ENCODE measurements at places on chromosomes 13 and 19.

DNA sequence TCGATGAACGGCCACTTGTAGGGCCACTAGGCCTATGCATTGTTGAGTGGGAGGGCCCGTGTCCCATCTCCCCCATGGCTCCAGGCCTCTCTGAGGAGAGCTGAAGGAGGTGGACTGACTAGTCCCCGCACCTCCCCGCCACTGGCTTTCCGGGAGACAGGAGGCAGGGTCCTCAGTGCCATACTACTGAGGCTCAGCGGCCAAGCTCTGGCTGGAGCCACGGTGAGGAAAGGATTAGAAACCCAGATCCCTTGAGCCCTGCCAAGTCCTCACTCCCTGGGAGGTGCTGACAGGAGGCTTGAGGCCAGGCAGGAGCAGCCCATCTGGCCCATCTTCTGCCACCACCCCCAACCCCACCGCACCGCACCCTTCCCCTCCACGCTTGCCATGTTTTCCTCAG lies 29.0 kb downstream of the CCDC8 start:
- no peak for DNase-seq

- DNase-seq = no peak
These were observed 20.8 kb downstream of the PRAM1 start for GRCh38 chr19:8481616-8482015.

DNA sequence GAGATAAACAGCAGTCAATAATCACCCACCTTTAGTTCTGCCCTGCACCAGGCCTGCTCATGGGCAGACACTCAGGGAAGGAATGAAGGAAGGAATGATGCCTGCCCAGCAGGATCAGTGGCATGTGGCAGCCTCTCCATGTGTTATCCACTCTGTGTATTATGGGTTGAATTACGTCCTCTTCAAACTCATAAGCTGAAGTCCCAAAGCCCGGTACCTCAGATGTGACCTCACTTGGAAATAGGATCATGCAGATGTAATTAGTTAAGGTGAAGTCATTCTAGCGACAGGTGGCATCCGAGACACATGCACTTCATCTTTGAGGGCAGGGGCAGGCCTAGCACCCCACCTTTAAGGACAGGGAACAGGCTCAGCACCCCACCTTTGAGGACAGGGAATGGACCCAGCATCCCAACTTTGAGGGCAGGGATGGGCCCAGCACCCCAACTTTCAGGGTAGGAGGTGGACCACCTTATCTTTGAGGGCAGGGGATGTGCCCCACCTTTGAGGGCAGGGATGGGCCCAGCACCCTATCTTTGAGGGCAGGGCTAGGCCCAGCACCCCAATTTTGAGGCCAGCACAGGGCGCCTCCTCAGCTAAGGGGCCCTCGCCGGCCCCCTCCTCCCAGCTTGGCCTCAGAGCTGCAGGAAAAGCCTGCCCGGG lies 127.6 kb downstream of the URI1 start:
- no peak for DNase-seq

GRCh38 chr19:33430674-33431277 lies 57.3 kb downstream of the CEBPG start:
- DNase-seq = no peak

- DNase-seq = no peak
These were observed 1.4 kb upstream of the MAG start for GRCh38 chr19:35290381-35291127.

DNA sequence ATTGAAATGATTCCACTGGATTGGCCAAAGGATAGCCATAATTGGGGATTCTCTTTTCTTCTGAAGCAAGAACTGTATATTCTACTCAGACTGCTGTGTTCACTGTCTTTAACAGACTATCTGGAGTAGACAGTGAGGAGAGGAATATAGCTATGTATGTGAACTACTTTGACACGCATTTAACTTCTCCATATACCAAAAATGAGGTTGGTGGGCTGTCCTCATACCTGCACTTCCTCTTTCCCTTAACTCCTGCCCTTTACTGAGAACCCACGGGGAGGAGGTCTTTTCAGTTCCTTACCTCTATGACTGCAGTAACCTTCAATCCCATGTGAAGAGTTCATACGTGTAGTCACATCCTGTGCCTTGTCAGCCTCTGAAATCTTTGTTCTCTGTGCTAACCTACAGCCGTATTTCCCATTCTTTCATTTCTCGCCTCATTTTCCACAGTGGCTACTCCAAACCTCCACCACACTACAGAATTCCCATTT lies 305.8 kb downstream of the MTUS2 start:
- DNase-seq = no peak

DNA sequence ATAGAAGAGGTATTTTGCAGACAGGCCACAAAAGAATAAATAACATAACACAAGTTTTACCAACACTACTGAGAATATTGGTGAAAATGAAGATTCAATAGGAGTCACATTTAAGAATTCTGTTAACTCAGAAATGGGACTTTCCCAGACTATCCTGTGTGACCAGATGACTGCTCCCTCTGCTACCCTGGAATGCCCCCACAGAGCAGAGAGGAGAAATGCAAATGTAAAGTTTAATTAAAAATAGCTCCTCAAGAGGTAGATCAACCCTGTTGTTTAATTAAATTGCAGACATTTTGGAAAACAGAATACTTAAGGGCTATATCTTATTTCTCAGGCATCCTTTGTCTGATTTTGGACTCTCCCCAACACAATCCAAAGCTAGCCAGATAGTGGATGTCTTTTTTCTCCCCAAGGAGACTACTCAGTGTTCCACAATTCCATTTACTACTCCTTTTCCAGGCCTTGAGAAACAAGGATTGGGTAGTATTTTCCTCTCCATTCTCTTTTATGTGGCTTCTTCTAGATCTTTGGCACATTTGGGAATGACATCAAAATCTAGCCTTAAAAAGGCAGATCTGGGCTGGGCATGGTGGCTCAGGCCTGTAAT lies 104.7 kb upstream of the TSC22D1 start:
- DNase-seq = no peak

- no peak for DNase-seq
These were observed 11.2 kb downstream of the SLC1A5 start for GRCh38 chr19:46776927-46777911.

GRCh38 chr19:41427647-41428480 lies 690 bp upstream of the B3GNT8 start:
- DNase-seq = no peak

GRCh38 chr19:34645551-34645950 lies 31.4 kb downstream of the SCGB2B2 start:
- DNase-seq = no peak

DNA sequence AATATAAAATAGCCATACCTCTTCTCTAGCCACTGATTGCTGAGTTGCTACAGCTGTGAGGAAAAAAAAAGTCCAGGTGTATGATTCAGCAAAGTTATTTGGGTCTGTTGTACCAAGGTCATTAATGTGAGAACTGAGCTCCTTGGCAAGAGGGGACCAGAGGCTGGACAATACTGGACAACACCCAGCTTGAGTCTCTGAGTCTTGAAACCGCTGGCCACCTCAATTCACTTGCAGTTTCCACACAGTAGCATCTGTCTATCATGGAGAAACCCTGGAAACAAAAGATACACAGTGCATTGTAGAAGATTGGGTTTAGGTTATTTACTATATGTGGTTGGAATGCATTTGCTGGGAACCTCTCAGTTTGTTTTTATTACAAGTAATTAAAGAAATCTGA lies 60.4 kb downstream of the WDFY2 start:
- DNase-seq = no peak

GRCh38 chr19:53374743-53375142 lies 9.2 kb downstream of the ZNF525 start:
- DNase-seq = no peak

- no peak for DNase-seq
These were observed 74.4 kb upstream of the ZNF599 start for GRCh38 chr19:34847393-34847792.

DNA sequence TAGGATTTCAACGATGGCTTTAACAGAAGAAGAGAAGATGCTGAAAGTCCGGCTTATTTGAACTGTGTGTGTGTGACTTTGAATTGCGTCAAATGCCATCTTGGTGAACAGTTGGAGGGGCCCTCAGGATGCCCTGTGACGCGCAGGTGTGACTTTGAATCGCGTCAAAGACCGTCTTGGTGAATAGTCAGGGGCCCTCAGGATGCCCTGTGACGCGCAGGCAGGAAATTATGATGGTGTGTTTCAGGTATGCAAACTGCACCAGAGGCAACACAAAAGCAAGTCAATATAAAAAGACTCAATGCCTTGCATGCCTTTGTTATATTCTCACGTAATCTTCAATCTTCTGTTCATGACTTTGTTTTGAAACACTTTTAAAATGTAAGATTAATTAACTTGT lies 29.2 kb downstream of the ATP11A start:
- DNase-seq = no peak

GRCh38 chr13:28031896-28032288 lies 43.4 kb upstream of the URAD start:
- DNase-seq = no peak

GRCh38 chr13:39930544-39931444 lies 275.3 kb downstream of the COG6 start:
- DNase-seq = no peak

DNA sequence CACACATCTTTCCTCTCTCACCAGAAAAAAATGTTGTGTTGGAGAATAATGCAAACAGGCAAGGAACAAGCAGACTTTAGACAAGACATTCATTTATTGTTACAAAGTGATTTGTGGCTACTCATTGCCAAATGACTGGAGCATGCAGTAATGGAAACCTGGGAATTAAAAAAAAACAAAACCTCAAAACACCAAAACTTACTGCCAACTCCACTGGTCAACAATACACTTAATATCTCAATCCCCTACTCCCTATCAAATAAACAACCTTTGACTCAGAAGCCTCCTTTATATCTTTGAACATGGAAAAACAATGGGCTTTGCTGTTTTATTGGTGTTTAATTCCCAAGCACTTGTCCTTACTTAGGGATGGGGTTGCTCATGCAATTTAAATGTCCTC lies 112.8 kb downstream of the POSTN start:
- DNase-seq = no peak

DNA sequence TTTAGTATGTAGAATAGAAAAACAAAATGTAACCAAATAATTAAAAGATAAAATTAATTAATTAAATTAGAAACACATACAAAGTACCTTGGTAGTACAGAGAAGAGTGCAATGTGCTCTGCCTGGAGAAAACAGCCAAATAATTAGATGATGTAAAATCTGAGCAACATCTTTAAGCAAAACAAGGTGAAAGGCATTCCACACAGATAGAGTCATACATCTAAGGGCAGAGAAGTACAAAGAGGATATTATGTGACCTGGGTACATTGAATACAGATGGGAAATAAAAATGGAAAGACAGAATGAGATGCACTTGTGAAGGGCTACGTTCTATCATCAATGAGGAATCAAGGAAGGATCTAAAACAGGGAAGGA lies 25.2 kb upstream of the FNDC3A start:
- DNase-seq = no peak

- DNase-seq = peak; percentile 51
These were observed 264.3 kb downstream of the FOXO1 start for GRCh38 chr13:40401911-40402776.

DNA sequence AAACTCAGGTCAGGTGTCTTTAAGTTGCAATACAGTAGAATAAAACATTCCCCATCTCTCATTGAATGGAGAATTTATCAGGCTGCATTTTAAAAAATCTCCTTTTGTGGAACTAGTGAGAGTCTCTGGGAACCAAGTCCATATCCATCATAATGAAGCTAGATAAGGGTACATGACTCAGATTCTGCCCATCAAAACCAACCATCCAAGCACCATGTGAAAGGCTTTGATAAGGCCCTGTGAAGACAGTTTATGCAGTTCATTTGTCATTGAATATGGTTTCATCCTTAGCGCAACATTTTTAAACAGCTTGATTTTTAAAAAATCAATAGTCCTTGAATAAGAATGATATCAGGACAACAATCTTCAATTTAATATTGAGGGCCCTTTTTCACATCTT lies 56.3 kb upstream of the DIAPH3 start:
- DNase-seq = no peak

DNA sequence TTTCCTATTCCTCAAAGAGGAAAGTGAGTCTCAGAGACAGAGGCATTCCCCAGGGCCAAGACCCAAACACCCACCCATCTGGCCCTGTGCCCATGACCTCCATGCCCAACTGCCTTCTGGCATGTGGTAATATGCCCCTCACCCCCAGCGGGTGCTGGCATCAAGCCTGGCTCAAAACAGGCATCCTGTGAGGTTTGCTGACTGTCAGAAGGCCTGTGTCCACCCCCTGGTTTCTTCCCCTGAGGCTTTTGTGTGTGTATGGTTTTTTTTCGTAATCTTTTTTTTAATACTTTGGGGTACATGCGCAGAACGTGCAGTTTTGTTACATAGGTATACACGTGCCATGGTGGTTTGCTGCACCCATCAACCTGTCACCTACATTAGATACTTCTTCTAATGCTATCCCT lies 7.6 kb upstream of the KANK2 start:
- no peak for DNase-seq

DNA sequence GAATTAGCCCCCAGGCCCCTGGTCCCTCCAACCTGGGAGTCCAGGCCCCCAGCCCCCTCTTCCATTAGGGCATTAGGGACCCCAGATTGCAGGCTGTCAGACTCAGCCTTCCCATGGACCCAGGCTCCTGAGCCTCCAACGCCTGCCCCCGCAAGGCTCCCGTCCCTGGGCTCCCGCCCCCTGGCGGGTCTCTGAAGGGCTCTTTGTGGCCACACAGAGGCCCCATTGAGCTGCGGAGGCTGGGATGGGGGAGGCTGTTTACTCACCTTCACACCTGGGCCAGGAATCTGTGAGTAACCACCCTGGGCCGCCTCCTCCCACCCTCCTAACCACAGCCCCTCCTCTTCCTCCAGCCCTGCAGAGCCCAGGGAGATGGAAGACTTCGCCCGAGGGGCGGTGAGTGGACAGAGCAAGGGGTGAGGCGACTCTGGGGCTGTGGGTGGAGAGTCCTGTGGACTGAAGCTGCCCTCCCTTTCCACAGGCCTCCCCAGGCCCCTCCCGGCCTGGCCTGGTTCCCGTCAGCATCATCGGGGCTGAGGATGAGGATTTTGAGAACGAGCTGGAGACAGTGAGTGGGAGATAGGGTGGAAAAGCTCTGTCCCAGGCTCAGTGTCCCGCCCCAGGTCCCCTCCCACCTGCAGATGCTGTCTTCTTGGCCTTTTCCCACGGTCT lies 4.9 kb downstream of the ARHGEF1 start:
- DNase-seq = no peak

GRCh38 chr19:33175886-33176669 lies 18.1 kb upstream of the LRP3 start:
- DNase-seq = no peak

DNA sequence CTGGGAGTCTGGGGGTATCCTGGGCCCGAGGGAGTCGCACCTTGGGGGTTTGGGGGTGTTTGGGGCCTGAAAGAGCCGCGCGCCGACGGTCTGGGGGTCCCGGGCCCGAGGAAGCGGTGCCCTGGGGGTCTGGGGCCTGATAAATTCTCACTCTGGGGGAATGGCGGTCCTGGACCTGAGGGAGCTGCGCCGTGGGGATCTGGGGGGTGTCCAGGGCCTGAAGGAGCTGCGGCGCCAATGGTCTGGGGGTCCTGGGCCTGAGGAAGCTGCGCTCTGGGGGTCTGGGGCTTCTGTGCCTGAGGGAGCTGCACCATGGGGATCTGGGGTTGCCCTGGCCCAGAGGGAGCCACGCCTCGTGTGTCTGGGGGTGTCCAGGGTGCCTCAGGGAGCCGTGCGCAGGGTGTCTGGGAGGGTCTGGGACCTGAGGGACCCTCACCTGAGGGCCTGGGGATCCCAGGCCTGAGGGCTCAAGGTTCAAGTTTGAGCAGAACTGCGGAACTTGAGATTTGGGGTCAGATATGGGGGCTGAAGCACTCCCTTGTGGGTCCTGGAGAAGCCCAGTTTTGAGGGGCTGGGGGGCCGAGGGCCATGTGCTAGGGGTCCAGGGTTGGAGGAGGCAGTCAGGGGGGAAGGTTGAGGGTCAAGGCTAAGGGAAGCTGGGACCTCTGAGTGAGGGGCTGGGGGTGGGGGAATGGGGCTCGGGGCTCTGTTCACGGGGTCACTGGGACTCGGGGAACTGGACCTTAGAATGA lies 1.1 kb downstream of the HDGFL2 start:
- DNase-seq = no peak
